ENCODE measurements at places on chromosomes 7 and 10.

- no peak for DNase-seq
These were observed 40.8 kb downstream of the RBM20 start for GRCh38 chr10:110684800-110685446.

DNA sequence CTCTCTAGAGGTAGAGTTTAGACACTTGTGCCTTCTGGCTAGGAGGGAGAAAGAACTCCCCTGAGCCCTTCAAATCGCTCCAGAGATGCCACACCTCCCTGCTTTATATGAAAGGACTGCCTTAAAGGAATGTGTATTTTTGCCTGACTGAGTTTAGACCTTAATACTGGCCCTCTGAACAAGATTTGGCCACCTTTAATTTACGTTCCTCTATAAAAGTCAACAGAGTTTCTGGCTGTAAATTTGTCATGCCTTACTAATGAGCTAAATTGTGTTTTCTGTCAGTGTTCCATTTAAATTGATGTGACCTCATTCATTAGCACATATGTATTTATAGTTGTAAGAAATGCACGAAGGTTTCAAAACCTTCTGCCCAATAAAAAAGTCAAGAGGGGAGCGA lies 48.0 kb downstream of the SEMA3C start:
- DNase-seq, result no peak

DNA sequence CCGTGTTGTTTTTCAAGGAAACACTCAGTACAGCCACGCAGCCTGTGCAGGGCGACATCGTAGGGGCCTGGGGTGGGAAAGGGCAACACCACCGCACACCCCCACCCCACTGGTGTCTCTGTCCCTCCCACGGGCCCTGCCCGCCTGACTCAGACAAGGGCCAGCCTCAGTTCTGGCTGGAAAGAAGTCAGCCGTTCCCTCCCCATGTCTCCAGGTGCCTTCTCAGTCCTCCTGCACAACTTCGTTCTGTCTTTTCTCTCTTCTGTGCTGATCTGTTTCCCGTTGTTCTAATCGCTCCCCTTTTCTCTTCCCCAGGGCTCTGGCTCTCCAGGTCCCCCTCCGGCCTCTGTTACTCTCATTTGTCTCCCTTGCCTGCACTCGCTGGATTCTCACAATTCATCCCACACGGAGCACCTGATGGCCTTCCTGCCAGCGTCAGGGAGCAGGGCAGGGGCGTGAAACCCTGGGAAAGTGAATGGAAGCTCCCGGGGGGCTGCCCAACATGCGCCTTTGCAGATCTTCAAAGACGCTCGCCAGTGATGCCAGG lies 97.7 kb downstream of the WDR37 start:
- DNase-seq, result no peak

DNA sequence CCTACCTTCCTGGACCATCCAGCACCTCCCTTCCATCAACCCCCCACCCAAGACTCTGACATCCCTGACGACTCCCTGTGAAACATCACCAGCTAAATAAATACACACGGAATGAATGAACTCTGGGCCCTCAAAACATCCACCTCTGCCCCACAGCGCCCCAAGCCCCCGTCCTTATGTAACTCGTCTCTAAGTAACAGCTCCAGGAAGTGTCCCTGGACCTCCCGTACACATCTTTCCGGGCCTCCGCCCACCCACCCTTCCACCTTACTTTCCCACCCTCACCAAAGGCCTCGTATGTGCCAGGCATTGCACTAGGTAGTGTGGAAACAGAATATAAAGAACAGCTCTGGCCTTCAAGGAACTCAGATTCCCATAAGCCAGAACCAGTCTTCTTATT lies 27.7 kb upstream of the SLIT1 start:
- no peak for DNase-seq

- no peak for DNase-seq
These were observed 346.3 kb downstream of the DNAJB6 start for GRCh38 chr7:157682946-157683746.

GRCh38 chr10:88366772-88367171 lies 216.3 kb downstream of the RNLS start:
- no peak for DNase-seq

DNA sequence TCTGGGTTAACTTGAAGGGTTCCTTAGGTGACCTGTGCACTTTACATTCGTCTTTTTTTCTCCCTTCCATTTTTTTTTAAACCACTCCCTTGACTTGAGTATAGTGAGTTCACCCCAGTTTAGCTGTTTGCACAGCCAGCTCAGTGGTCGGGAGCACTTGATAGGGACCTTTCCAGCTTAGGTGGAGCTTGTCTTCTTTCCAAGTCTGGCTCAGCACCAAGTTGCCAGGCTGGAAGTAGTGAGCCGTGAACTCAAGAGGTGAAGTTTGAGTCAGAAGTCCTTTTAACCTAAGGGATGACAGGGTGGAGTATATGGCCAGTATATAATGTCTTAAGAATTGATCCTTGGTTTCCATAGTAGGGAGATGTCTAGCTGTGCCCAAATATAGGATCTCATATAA lies 7.2 kb downstream of the DNAH11 start:
- DNase-seq, result no peak

DNA sequence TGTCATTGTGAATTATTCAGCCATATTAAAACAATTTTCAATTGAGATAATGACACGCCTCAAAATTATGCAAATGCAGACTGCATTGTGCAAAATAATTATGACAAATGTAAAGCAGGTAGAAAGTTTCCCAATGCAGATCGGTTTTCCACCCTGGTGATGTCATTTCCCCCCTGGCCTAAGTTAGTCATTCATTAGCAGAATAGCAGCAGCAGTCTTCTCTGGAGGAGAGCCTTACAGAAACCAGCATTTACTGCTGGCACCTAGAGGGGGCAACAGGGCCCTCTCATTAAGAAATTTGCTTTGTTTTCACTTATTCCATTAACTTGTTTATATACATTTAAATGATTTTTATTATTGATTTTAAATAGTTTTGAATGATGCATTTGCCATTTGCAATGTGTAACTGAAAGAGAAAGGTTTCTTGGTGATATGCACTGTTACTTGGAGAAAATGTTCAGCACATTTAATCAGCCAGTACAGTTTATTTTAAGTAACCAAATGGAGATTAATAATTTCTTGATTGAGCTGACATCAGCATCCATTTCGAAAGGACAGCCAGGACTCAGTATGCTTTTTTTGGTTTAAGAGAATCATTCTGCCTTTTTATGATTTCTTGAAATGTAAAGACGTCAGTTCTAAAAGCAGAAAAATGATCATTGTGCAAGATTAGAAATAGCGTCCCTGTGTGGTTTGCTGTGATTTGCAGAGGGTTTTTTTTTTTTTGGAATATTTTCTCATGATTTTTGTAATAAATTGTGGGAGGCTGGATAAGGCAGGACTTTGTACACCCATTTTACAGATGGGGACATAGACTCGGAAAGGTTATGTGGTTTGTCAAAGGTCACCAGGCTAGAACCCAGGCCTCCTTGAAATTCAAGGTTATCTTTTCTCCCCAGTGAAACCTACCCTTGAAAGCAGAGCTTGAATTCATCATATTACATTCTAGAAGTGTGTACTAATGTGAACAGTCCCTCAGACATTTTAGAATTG lies 3.5 kb downstream of the ARID5B start:
- DNase-seq, result no peak

DNA sequence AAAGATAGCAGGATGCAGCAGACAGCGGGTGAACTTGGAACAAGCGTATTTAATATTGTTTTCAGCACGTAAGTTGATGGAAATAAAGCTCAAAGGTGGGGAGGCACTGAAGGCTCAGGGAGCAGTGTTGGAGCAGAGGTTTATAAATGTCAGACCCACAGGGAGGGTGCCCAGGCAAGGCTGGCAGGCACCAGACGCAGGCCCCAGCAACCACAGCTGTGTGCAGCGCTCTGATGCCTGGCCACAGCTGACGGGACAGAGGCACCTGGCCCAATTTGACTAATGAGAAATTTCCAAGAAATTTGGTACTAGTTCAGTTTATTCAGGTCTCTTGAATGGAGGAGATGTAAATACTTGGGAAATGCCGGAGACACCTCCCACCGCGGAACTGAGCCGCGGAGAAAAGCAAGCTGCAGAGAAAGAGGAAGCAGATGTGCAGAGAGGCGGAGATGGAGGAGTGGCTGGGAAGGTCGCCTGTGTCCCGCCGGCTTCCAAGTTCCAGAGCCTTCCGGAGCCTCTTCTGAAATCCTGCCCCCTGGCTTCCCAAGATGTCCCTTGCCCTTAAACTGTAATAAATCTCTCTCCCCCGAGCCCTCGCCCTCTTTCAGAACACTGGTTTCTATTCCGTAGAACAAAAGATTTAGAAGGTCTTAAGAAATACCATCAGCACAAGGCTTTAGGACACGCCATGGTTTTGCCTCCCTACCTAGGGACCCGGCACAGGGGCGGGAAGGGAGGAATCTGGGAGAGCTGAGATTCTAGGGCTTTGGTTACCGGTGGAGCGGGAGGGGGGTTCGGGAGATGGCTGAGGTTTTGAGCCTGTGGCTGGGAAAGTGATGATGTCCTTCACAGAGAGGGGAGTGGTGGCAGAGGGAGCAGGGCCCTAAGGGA lies 38.4 kb upstream of the PLXNA4 start:
- DNase-seq, result no peak

GRCh38 chr7:142866361-142867096 lies 11.7 kb downstream of the EPHB6 start:
- DNase-seq, result no peak

GRCh38 chr10:129766611-129767550 lies 197.2 kb downstream of the EBF3 start:
- no peak for DNase-seq

- DNase-seq, result no peak
These were observed 3.4 kb downstream of the DNMBP start for GRCh38 chr10:100006243-100006886.

DNA sequence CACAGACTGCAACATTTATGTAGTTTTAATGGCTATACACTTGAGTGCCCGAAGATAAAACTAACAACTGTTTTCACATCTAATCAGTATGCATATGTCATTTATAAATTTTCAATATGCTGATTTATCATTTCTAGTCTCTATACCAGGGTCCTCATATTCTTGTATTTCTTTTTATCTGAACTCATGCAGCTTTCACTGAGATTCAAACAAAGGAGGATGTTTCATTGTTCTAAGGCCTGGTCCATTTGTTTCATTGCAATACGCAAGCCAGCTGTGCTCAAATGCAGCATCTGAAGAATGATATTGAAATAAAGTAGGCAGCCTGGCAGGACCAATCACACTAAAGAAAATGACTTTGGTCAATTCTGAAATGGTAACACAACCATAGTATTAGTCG lies 31.7 kb downstream of the MAGI2 start:
- DNase-seq, result no peak

Data from activated T-helper 1 cell treated with anti-CD3 and anti-CD28 coated beads, Interleukin-2, amount 50 U/mL, for 16 hours (primary cell).